HFFc6 (cell line): ENCODE measurements at places on chromosomes 1 and 21. TPM values are rescaled to one million over a fixed set of nuclear protein-coding genes. Genes with fewer than 3 reads are reported as not detected.
A peak's percentile ranks its signal among the peaks of the same experiment; 100 is the strongest.

- DNase-seq = no peak
Measured at GRCh38 chr1:2587071-2587859, 688 bp downstream of the PRXL2B start.

DNA sequence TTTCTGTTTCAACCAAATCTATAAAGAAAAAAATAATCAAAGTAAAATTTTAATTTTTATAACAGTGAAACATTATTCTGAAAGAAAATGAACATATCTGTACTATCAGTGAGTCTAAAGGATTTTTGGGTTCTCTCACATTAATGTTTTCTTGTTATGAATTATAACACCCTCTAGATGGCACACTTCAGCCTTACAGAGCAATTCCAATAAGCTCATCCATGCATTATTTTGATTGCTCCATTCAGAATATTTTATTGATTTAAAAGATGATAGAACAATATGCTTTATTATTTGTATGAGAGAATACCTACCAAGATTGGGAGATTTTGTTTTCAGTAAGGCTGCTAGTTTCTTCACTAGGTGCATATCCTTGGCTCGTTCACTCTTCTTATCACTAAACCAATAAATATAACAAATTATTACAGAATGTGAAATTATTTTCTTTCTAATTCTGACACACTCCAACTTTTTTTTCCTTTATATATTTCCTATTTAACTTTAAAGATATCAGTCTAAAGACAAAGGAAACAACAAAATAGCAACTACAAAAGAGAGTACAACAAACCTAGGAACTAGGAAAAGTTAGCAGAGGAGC lies 82.4 kb downstream of the RAB3GAP2 start:
- no peak for DNase-seq

Gene SYDE2
- total RNA-seq = 9.2 to 12.3 TPM (median 10.0 TPM) in 3 replicates

DNA sequence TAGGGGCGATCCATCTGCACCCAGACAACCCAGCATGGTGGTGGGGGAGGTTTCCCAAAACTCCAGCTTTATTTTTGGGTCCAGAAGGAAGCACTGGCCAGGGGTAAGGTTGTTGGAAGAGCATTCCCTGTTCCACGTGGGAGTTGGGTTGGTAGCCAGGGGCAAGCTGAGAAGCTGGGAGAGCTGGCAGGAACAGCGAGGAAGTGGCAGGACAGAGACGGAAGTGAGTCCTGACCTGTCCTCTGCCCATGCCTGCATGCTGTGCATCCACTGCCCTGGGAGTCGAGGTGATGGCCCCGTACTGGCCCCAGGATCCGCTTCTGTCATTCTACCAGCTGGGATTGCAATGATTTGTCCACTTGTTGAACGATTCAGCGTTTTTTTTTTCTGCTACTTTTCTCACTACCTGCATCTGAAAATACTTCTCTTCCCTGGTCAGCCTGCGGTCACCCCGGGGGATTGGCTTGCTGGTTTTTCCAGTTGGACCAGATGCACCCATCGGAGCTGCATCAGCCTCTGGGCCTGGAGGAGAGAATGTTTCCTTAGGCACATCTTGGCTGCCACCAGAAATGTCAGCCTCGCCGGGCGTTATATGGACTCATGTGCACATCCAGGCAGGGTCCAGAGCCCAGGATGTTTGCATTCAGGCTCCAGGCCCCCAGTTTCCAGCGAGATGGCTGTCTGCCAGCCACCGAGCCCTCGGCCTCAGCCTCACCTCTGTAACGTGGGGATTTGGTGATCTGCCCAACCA lies 28.3 kb upstream of the TMPRSS2 start:
- no peak for DNase-seq

Gene ICOSLG
- total RNA-seq = 0.14 to 0.48 TPM (median 0.37 TPM) in 3 replicates

Gene F13B
- total RNA-seq = not detected in 3 replicates

Gene S100B
- not detected in 3 replicates for total RNA-seq

DNA sequence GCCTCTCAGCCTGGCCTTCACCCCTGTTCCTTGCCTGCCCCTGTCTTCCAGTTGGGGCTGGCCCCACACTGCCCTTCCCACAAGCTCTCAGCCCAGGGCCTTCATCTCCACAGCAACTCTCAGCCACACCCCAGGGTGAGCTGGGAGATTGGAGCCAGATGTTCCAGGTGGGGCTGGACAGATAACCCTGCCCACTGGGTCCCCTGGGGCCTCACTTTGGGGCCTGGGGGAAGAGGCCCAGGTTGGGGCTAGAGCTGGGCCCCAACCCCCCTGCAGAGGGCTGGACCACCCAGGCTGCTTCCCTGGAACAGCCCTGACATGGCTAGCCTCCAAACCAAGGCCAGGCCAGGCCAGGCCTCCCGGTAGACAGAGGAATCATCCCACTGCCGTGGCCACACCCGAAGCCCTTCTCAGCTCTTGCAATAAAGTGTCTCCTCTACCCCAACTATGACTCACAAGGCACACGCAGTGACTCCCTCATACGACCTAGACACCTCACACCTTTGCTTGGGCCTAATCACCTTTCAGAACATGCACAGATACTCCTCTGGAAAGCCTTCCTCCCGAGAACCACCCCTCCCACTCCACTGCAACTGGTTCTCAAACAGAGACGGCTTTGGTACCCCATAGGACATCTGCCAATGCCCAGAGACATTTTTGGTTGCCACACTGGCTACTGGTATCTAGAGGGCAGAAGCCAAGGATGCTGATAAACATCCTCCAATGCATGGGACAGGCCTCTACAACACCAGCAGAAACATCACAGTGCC lies 22.2 kb downstream of the SLC2A1 start:
- peak; percentile 72 for DNase-seq

DNA sequence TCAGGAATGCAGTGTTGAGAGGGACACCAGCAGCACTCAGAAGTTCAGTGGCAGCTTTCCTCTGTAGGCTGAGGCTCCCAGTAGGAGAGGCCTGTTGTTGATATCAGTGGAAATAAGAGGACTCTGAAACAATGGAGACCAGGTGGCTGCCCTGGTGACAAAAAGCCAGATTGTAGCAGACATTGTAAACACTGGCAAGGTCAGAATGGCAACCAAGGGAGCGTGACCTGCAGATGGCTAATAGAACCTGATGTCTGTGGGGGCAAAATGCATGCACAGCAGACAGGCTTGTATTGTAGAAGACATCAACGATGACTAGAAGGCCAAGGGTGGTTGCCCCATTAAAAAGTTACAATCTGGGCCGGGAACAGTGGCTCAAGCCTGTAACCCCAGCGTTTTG lies 53.1 kb upstream of the GPR37L1 start:
- no peak for DNase-seq

Gene AP4B1
- total RNA-seq = 12.7 and 13.9 TPM in 2 replicates

Gene KCNC4
- total RNA-seq = 8.8 to 22.4 TPM (median 17.6 TPM) in 3 replicates

DNA sequence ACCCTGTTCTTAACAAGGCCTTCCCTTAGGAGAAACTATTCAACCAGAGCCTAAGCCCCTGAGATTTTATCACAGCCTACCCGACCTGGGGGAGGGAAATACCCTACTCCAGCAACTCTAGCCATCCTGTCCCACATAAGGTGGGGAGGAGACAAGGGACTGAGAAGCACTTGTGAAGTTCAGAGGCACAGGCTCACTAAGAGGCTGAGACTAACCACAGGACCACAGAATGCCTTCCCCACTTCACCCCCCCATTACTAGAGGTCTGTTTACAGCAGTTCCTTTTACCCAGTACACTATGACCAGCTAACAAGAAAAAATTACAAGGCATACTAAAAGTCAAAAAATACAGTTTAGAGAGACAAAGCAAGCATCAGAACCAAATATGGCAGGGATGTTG lies 86.8 kb downstream of the TEX35 start:
- no peak for DNase-seq

- no peak for DNase-seq
Measured at GRCh38 chr1:23357138-23357908, 12.3 kb downstream of the ZNF436 start.

- DNase-seq = no peak
Measured at GRCh38 chr1:106889059-106889458, 167.4 kb upstream of the PRMT6 start.

- DNase-seq = no peak
Measured at GRCh38 chr1:226688808-226689207, 50.3 kb downstream of the ITPKB start.

DNA sequence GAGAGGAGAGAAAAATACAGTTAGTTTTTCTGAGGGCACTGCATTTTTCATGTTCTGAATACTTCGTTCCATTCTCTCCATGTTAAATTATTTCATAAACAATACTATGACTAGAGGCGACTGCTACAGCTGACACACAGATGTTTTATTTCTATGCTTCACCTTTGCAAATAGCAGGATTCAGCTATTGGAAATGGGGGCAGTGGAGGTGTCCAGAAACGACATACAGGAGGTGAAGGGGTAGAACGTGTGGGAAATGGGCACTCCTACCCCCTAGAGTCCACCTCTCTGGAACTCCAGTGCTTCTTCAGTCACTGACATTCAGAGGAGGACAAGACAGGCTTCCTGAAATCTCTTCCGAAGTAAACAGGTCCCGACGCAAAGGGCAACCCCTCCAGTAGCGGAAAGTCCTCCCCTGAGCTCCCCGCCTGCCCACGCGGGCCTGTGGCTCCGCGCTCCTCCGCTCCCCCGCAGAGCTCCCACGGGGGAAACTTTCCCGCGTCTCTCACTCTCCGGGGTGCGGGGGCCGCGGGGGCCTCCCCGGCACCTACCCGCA lies 480 bp downstream of the DPYD start:
- DNase-seq = no peak

Gene MATN1
- total RNA-seq = not detected in 3 replicates

Gene ELOVL1
- 155 to 190 TPM (median 162 TPM) in 3 replicates for total RNA-seq

Gene ITLN2
- total RNA-seq = not detected in 3 replicates

Gene KIF14
- total RNA-seq = 5.2 to 11.8 TPM (median 8.8 TPM) in 3 replicates

Gene CELA2A
- total RNA-seq = not detected in 2 replicates

Gene LIPI
- total RNA-seq = not detected in 3 replicates

GRCh38 chr1:186633116-186633515 lies 47.1 kb downstream of the PTGS2 start:
- no peak for DNase-seq

Gene RAB42
- total RNA-seq = 0.20 TPM in 1 of 3 replicates, not detected in the others

Gene TOMM40L
- 9.8 to 12.1 TPM (median 11.0 TPM) in 3 replicates for total RNA-seq

Gene CHRM3
- total RNA-seq = 3.9 to 23.5 TPM (median 23.4 TPM) in 3 replicates

GRCh38 chr1:228784181-228784580 lies 48.9 kb downstream of the RHOU start:
- no peak for DNase-seq

GRCh38 chr1:39898648-39899603 lies 2.8 kb downstream of the MYCL start:
- DNase-seq = no peak

Gene OPTC
- total RNA-seq = not detected in 3 replicates

GRCh38 chr21:41180752-41181151 lies 12.8 kb downstream of the BACE2 start:
- DNase-seq = no peak

GRCh38 chr1:59039551-59039950 lies 255.7 kb upstream of the JUN start:
- DNase-seq = no peak

GRCh38 chr1:229434641-229435051 lies 752 bp upstream of the ACTA1 start:
- no peak for DNase-seq

- DNase-seq = peak; percentile 56
Measured at GRCh38 chr1:174262349-174263241, 103.3 kb downstream of the RABGAP1L start.

- no peak for DNase-seq
Measured at GRCh38 chr1:30745156-30745833, 12.3 kb downstream of the LAPTM5 start.

Gene CCDC185
- not detected in 3 replicates for total RNA-seq

DNA sequence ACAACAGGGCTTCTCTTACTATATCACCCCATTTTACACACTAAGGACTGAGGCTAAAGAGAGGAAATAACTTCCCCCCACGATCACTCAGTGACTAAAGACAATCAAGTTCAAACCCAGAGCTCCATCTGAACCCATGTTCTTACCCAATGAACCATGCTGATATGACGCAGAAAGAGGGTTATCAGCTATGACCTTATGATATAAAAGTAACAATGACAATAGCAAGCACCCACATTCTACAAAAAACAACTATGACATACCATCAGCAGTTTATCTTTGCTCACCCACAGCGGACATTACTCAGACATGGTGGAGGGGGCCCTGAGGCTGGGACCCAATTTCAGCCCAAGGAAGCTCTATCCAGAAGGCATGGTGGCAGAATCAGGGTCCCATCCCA lies 75.7 kb downstream of the PTPN14 start:
- DNase-seq = no peak

Gene CRYBG2
- not detected in 3 replicates for total RNA-seq

DNA sequence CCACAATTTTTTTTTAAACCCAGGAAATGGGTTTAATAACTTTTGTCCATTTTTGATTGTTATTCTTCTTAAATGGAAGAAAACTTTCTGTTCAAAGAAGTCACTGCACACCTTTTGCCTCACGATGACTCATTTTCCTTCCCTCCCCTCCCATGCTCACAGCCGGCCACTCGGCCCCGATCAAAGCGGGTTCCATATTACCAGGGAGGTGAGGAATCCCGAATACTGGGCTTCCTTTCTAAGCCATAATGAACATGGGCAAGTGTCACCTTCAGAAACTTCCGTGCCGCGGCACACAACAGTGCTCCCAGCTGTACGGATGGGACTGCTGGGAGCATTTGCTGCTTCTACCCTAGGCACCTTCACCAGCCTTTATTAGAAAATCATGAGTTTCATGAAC lies 121.4 kb downstream of the HLCS start:
- no peak for DNase-seq

Gene FUCA1
- 5.2 to 6.1 TPM (median 6.0 TPM) in 3 replicates for total RNA-seq

Gene ASAP3
- 6.8 to 13.9 TPM (median 7.8 TPM) in 3 replicates for total RNA-seq

- DNase-seq = no peak
Measured at GRCh38 chr1:47371016-47371517, 37.5 kb downstream of the CMPK1 start.

DNA sequence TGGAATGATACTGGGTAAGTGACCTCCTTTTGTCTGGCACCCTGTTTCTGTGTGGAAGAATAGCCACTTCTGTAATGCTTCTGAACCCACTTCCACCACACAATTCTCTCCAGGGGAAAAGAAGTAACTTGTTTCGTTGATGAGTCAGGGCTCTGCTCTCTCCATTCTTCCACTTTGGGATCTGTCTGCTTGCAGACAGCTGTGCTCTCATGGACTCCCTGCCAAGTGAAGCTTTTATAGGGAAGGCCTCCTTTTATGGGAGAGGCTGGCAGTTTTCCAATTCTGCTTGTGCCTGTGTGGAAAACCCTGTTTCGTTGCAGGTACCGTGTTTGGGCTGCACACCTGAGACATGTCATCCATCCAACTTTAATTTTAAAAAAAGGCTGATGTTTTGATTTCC lies 130.7 kb downstream of the GIPC2 start:
- peak; percentile 75 for DNase-seq
